ENCODE measurements at places on chromosomes 16 and 17.

- DNase-seq: no peak
These were observed 187.0 kb downstream of the SEC14L1 start for GRCh38 chr17:77327566-77328464.

DNA sequence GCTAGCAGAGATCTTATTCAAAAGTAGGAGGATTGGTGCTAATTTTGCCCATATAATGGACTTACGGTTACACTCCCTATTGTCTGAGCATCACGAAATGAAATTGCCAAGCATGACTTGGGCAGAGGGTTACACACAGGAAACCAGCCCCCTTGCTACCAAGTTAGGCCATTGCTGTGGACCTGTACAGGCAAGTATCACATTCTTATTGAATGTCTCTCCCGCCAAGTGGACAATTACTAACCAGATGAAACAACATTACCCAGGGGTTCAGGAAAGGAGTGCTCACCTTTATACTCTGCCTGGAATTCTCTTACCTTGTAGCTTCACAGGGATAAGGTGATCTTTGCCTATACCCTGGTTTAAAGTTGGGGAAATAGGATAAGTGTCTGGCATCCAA is 70.6 kb upstream of the TOX3 start:
- no peak for DNase-seq

DNA sequence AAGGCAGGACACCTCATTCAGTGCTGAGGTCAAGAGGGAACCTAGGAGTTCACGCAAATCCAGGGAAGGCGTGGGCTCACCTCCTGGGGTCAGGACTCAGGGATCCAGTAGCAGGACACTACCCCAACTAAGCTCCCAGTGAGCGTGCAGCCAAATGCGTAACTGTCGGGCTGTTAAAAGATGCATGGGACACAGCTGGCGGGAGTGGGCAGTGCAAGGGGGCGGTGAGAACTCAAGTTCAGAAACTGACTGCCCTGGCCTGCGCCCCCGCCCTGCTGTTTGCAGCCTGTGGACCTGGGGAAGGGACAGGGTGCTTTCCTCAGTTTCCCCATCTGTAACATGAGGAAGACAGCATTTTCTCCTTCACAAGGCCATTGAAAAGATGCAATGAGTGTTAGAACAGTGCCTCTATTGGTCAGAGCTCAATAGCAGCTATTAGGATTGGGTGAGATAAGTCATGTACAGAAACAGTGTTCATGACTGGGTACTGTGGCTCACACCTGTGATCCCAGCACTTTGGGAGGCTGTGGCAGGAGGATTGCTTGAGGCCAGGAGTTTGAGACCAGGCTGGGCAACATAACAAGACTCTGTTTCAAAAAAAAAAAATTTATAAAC is 20.2 kb downstream of the CDIPT start:
- DNase-seq: no peak

DNA sequence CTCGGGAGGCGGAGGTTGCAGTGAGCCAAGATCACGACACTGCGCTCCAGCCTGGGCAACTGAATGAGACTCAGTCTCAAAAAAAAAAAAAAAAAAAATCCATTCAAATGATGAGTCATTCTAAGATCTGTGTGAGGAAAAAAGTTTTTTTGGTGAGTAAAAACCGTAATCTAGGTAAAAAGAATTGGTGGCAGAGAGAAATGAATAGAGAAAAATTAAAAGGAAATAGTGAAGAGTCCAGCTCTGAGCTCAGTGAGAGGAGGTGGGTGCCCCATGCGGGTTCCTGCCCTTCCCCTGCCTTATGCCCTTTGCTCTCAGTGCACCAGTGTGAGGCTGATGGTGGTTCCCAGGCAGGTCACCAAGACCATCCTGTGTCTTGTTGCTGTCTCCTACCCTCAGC is 20.9 kb downstream of the GAN start:
- peak; percentile 52 for DNase-seq

DNA sequence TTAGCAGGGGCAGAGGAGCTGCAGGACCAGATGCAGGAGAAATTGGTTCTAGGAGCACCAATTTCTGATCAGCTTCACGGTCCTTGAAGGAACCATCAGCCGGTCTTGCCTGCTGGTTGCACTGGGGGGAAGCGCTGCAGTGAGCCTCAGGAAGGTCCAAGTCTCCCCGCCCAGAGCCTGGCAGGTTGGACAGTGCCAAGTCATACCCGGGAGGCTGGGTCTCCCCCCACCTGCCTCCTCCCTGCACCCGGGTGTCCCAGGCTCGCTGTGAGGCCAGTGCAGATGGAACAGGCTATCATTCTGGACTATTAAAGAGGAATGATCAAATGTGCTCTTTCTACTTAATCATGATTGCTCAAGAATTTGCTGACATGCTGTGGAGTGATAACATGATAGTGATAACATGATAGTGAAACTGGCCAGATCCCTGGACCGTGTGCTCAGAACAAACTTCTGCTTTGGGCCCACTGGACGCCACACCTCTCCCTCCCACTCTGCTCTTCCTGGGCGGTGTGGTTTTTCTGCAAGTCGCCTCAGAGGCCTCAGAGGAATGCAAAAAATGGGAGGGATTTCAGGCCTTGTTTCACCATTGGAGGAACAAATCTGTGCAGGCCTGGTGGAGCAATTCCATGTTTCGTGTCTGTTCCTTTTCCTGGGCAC is 236.0 kb downstream of the IRF8 start:
- DNase-seq: no peak

DNA sequence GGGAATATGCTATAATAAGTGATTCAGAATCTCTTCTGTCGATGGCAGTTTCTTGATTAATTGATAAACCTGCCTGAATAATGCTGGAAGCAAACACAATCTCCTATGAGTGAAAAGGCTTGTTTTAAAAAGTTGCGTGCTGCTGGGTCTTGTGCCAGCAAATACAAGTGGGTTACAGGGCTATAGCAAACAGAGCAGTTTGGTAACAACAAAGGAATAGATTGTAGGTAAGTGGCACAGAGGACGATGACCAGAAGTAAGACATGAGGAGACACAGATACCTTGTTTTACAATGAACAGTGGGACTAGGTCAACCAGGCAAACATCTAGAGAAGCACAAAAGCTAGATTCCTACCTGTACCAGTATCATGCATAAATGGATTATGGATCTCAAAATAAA is 23.7 kb upstream of the FAAP100 start:
- no peak for DNase-seq

DNA sequence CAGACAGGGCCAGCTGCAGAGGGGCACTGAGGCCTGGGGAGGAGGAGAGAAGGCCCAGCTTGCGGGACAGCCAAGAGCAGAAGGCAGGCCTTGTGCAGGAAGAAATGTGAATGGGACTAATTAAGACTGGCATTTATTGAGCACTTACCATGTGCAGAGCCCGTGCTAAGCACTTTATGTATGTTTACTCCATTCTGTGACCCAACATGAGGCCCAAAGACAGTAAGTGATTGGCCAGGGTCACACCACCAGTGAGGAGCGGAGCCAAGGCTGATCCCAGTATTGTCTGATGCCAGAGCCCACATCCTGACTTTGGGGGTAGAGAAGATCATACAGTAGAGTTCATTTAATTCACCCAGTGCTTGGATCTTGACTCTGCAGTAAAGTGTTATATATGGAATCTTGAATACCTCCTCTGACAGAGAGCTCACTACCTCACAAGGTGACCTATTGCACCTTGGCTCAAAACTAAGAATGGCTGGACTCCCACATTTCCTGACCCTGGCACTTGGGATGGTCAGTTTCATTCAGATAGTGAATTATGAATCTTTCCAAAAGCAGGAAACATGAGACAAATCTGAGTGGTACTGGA is 13.6 kb downstream of the KATNB1 start:
- DNase-seq: no peak

DNA sequence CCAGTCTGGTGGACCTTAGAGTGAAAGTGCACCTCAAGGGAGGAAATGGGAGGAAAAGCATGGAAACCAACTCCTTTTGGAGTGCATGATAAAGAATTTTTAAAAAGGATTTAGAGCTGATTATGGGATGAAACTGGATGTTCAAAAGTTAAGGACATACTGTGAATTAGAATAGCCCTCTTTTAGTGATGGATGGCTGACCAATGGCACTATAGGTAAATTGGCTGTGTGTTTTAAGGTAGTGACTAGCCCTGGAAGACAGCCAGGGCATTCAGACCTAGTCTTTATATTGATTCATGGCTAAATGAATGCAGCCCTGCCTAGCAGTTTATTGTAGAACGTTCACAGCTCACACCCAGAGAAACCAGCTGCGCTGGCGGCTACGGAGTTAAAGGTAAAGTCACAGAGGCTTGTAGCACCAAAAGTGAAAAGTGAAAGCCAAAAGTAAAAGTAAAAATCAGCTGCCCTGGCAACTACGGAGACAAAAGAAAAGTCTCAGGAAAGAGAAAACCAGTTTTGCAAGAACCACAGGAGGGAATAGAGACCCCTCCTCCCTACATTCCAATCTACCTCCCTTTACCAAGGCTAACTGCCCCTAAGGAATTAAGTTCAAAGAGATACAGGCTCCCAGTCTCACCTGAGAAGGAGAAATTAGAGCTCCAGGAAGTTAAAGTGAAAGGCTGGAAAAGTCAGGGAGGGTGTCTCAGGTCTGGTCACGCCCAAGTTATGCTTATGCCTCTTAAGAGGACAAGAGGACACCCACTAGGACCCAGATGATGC is 21.8 kb downstream of the ACSM1 start:
- no peak for DNase-seq

- DNase-seq: peak; percentile 77
These were observed 1.6 kb downstream of the HEATR3 start for GRCh38 chr16:50067290-50067853.

GRCh38 chr17:82392941-82393340 is 21.4 kb downstream of the UTS2R start:
- DNase-seq: no peak

DNA sequence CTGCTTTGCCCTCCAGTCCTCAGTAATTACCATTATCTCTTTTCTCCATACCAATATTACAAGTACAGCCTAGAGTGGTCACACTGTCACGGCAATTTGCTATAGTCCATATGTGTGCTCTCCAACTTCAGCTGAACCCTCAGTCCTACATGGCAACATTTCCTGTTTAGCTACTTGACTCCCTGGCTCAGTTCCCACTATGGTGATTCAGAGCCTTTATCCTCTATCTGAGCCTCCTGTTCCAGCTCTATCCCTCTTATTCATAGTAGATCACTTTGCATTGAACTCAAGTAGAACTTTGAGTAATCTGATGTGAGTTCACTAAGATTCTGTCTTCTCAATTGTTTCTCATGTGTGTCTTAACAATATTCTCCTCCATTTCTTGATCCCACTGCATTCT is 43.7 kb upstream of the GOSR1 start:
- peak; percentile 96 for DNase-seq

GRCh38 chr17:78316115-78316866 is 43.6 kb downstream of the SOCS3 start:
- no peak for DNase-seq

GRCh38 chr16:89584768-89585549 is 9.4 kb downstream of the CPNE7 start:
- no peak for DNase-seq

GRCh38 chr17:8189711-8190477 is at the start of gene BORCS6:
TSS of gene BORCS6 (minus strand) at chr17:8190180. CDS start at chr17:8190140, 40 bp downstream.
- DNase-seq: peak; percentile 99
